ENCODE measurements at places on chromosomes 16 and 17.

DNA sequence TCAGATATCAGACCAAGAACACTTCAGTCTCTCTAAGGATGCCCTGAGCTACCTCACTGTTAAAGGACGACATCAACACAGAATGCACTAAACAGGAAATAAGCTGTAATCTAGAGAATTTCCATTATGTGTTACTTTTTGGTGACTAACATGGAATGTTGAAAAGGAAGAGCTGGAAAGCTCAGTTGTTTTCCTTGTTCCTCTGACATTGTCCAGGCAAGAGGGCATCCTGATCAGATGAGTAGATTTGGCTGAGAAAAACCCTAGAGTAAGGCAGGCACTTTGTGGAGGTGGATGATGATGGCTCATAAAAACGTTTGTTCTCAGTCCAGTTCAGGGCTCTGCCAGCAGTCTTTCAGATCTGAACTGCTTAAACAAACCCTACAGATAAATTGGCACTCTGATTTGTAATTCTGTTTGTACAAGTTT is 34.0 kb downstream of the DGKE start:
- no peak for DNase-seq

GRCh38 chr16:69851491-69852240 is 89.5 kb downstream of the WWP2 start:
- DNase-seq = no peak

DNA sequence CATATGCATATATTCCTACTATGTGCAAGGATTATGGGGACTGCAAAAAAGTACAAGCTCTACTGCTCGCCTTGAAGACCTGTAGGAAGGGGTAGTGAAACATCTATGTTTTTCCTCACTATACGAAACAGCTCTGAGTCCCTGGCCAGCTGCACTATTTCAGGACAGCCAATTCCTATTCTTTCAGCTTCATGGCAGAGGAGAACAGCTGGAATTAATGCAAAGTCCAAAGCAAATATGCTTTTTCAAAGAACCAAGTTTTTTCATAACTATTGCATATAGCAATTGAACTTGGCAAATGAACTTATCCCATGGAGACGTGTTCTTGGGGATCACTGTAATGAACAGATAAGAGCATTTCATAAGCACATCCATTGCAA is 122.3 kb downstream of the SPACA3 start:
- no peak for DNase-seq

DNA sequence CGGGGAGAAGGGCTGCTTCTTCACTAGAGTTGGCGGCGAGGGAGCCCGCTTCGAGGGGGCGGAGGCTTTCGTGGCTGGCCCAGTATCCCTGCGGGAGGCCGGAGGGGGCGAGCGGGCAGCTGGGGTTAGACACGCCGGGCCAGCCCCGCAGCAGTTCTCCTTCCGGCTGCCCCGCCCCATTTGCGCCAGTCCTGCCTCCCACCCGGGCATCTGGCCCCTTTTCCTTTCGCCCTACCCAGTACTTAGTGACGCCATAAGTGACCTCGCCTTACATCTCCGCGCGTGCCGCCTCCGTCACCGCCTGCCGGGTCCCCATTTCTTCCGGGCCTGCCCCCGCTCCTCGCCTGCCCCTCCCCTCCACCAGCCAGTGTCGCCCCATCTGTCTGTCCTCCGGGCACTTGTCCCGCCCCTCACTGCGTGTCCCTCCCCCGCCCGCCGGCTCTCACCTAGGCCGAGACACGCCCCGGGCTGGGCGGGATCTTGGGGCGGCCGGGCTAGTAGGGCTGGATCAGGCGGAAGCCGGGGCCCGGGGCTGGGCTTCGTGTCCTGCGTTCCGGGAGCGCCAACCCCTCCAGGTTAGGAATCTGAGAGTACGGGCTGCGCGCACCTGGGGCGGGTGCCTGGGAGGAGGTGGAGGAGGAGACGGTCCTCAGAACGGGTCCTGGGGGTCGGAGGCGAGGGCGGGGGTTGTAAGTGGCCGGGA is 14.3 kb downstream of the SPATA32 start:
- peak; percentile 93 for DNase-seq
